ENCODE measurements at places on chromosomes 3 and 15. TPM values are rescaled to one million over a fixed set of nuclear protein-coding genes. Genes with fewer than 3 reads are reported as not detected.

- peak; percentile 26 for DNase-seq
Observed at GRCh38 chr3:33074217-33075067, 22.5 kb downstream of the GLB1 start.

- peak; percentile 22 for DNase-seq
Observed at GRCh38 chr15:77599899-77600298, 32.8 kb downstream of the LINGO1 start.

- DNase-seq, result no peak
Observed at GRCh38 chr15:91936927-91937326, 83.4 kb downstream of the SLCO3A1 start.

DNA sequence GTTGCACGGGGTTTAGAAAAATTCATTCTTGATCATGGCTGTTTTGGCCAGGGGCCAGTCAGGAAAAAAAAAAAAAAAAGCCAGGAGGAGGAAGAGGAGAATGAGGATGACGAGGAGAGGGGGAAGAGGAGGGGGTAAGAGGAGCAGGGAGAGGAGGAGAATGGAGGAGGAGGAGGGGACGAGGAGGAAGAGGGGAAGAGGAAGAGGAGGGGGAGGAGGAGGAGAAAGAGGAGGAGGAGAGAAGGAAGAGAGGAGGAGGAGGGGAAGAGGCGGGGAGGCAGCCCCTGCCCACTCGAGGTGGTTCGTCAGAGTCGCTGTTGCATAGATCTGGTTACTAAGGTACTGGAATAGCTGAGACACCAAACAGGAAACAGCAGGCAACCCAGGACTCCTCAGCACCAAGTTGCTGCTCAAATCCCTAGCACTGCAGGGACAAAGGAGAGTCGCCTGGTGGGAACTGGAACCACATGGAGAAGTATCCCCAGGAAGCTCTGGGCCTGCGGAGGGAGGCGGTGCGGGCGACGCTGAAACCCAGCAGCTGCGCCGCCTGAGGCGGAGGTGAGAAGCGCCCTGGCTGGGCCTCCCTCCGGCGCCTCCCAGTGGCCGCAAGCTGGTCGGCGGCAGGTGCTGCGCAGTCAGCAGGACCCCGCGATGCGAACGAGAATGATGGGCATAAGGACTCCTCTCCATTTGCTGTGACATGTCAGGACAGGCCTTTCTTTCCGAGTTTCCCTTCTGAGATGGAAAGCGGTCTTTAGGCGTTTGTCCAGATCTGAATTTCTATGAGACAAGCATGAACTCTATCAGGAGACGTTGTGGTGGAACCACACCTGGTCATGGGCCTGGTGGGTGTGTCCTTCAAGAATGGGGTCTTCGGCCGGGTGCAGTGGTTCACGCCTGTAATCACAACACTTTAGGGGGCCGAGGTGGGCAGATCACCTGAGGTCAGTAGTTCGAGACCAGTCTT, 17.5 kb downstream of the FAM240A start:
- DNase-seq, result peak; percentile 22

GRCh38 chr3:127485396-127486170, 105.0 kb downstream of the TPRA1 start:
- DNase-seq, result no peak

GRCh38 chr3:66609660-66610561, 109.1 kb upstream of the LRIG1 start:
- no peak for DNase-seq

- DNase-seq, result no peak
Observed at GRCh38 chr15:40357246-40357645, 773 bp upstream of the DISP2 start.

APBA2 gene
- total RNA-seq, result 18.4 TPM

POPDC2 gene
- not detected for total RNA-seq

PPP1R14D gene
- not detected for total RNA-seq

ZIC4 gene
- total RNA-seq, result not detected
